ENCODE measurements at places on chromosomes 12 and 14.

- DNase-seq, result no peak
Measured at GRCh38 chr12:104381341-104381730, 75.4 kb upstream of the CHST11 start.

- no peak for DNase-seq
Measured at GRCh38 chr14:65259000-65259399, 153.5 kb upstream of the FUT8 start.

DNA sequence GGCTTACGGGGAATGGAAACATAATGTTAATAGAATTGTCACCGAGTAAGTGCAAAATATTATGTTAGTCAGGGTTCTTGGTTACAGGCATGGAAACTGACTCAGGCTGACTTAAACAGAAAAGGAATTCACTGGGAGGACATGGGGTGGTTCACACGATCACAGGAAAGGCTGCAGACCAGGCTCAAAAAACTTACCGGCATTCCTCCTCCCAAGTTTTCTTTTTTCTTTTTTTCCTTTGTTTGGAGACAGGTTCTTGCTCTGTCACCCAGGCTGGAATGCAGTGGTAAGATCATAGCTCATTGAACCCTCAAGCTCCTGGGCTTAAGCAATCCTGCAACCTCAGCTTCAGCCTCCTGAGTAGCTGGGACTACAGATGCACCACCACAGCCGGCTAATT, 11.9 kb upstream of the UBE2N start:
- DNase-seq, result no peak

- DNase-seq, result peak; percentile 25
Measured at GRCh38 chr12:50734409-50735263, 29.3 kb upstream of the ATF1 start.

- DNase-seq, result peak; percentile 45
Measured at GRCh38 chr12:8081251-8081920, 688 bp upstream of the NECAP1 start.

GRCh38 chr14:22438742-22439141, 150.3 kb downstream of the DAD1 start:
- DNase-seq, result peak; percentile 7

- DNase-seq, result no peak
Measured at GRCh38 chr12:2745655-2746054, 49.1 kb upstream of the FKBP4 start.

- DNase-seq, result peak; percentile 14
Measured at GRCh38 chr12:81610955-81611889, 147.9 kb downstream of the PPFIA2 start.

DNA sequence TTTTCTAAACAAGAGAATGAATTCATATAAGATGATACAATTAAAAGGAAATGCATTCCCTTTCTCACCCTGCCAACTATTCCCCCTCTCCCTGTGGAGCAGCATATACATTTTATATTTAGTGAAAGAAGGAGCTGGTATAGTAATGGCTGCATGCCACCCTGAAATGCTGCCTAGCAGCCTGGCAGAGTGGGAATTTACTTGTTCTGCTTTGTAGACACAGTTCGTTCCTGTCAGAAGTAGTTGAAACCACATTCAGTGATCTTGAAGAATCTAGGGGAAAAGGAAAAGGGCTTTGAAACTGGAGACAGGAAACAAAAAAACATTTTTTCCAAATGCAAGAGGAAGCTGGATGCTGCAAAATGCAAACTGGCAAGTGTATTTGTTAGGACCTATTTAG, 176.0 kb upstream of the PLEKHA5 start:
- DNase-seq, result no peak

DNA sequence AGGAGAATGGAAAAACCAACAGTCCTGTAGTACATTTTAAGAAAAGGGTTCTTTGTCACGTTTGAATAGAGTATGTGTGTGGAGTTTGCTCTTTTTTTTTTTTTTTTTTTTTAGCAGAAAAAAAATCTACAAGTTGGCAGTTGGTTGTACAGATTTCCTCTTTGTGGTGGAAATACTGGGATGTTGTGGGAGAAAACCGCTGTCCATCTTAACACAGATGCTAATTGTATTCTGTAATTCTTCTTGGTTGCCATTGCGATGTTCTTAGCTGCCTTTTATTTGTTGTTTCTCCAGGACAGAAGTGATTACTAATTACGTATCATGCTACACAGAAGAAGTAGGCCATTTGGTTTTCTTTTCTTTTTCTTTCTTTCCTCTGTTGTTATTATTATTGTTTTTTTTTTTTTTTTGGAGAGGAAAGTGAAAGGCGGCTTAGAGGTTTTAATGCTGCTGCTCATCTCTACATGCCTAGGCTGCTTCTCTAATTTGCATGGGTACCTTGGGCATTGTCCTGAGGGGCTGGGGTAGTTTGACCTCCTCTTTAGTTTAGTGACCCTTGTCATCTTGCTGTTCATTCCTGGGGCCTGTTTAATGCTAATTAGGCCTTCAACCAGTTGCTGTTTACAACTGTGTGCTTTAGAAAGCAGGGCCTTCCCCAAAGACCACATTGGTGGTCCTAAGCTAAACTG, 94.7 kb downstream of the TMTC2 start:
- no peak for DNase-seq

DNA sequence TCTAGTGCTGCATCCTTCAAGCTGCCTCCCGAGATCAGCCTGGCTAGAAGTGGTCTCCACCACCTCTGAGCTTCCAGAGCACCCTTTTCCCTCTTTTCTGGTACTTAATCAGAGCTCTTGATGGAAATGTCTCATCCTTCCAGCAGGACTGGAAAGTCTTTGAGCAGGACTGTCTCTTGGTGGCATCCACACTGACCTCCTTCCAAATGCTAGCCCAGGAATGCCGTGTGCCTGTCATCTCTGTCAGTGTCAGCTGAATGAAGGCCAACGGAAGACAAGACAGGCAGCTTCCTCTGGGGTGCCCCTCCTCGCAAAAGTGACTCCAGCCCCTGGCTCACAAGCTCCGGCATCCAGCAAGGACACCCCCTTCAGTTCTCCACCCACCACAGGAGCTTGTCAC, 171.3 kb upstream of the FKBP4 start:
- DNase-seq, result no peak

GRCh38 chr14:23324455-23324846, 3.2 kb downstream of the PABPN1 start:
- DNase-seq, result no peak

DNA sequence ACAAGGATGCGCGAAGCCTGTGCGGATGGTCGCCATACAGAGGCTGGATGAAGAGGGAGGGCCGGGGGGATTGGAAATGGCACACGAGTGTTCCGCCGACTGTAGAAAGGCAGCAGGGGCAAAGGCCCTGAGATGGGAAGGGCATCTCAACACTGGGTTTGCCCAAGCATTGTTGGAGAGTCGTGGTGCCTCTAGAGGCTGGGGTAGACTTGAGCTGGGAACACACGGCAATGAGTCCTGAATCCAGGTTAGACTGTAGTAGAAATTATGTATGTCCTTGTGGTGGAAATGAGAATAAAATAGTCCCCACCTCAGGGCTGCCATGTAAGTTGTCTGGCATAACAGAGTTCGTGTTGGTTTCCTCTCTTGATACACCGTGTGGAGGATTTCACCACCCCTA, 83.8 kb upstream of the CCND2 start:
- no peak for DNase-seq

DNA sequence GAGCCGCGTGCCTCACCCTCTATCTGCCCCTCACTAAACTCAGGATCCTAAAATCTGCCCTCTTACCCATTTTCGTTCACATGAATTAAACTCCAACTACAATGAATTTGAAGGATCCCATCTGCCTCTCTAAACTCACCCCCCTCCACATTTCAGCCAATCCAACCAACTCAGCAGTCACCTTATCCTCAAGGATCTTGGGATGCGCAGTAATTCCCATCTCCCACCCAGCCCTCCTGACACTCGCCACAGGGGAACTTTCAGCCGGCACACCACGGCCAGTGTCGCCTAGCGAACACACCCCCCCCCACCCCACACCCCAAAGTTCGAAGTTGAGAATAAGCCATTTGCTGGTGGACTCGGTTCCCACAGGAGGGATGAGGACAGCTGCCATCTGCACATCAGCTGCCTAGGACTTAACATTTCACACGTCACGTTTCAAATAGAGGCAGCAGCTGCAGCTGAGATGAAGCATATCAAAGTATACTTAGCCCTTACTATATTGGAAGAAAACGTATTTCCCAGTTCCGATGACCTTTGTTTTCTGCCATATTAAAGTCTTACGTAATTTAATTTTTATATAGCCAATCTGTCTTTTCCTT, 8.7 kb upstream of the SELPLG start:
- no peak for DNase-seq

GRCh38 chr12:26808766-26809476, 24.1 kb downstream of the ITPR2 start:
- no peak for DNase-seq

DNA sequence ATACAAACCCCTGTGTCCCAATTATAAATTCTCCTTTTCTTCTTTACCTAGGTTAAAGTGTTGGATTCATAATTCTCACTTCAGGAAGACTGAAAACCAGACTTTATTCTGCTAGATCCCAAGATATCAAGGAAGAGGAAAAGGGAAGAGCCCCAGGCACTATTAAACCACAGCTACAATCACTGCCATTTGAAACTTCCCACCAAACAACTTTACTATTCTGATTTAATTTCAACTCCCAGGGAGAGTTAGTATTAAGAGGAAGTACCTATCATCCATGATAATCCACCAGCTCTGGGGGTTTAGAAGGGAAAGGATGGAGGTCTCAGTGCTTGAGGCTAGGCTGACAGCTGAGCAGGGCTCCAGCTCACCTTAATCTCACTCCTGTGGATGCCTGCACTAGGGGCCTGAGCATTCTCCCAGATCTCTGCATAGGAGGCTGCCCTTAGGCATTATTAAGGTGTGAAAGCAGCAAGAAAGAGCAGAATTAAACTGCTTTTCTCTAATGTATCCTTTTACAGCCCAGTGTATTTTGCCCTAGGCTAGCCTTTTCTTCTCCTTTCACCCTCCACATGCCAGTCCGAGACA, 52.9 kb downstream of the MYF5 start:
- DNase-seq, result peak; percentile 31

- DNase-seq, result no peak
Measured at GRCh38 chr12:86663173-86663572, 407.0 kb upstream of the MGAT4C start.

GRCh38 chr12:62436164-62436503, 30.5 kb upstream of the MON2 start:
- no peak for DNase-seq

DNA sequence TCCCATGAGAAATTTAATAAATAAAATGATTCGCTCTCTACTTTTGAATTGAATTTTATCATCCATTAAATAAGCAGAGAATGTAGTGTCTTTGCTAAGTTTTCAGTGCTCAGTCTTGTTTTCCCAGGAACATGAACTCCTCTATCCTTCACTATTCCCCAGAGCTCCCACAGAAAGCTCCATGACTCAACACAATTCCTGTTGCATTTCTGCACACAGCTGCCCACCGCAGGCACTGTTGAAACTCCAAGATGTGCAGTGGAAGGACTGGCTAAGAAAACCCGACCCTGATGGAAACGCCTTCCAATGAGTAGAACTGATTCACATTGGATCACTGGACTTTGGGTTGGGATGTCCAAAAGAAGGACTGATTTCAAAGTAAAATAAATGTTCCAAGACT, 202.4 kb upstream of the AMIGO2 start:
- DNase-seq, result no peak

DNA sequence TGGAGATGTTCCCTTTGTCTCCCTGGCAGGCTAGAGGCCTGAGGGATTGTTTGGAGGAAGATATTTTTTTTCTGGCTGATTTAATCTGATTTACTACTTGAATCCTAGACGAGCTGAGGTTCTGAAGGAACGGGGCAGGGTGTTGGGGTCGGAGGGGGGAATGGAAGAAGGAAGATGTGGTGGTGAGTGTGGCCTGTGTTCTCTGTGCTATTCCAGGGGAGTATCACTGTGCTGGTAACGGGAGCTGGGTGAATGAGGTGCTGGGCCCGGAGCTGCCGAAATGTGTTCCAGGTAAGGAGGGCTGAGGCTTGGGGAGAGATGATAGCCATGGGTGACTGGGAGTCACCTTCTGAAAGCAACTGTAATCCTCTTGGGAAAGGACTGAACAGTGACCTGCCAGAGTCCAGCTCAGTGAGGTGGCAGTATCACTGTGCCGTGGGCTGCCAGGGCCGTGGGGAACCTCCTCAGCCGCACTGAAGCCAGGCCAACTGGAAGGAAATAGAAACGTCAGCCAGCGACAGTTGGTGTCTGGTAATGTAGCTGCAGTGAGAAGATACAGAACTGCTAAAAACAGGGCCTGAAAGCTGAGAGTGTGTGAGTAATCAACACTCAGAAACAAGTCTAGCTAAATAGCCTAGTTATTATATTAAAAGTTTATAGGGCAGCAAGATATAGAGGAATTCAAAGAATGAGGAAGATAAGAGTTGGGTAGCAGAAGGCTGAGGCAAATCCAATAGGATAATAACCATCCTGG, 7.9 kb downstream of the C1S start:
- DNase-seq, result no peak

GRCh38 chr14:23168246-23168645, 15.2 kb downstream of the SLC7A8 start:
- DNase-seq, result no peak

Measured in NCI-H146 (cell line).